CD4-positive, alpha-beta T cell treated with Interleukin-6 for 4 hours (primary cell): ENCODE measurements at places on chromosomes 3 and 15.
A peak's percentile ranks its signal among the peaks of the same experiment; 100 is the strongest.

- no peak for DNase-seq
Observed at GRCh38 chr3:94481226-94481898, 418.5 kb downstream of the NSUN3 start.

DNA sequence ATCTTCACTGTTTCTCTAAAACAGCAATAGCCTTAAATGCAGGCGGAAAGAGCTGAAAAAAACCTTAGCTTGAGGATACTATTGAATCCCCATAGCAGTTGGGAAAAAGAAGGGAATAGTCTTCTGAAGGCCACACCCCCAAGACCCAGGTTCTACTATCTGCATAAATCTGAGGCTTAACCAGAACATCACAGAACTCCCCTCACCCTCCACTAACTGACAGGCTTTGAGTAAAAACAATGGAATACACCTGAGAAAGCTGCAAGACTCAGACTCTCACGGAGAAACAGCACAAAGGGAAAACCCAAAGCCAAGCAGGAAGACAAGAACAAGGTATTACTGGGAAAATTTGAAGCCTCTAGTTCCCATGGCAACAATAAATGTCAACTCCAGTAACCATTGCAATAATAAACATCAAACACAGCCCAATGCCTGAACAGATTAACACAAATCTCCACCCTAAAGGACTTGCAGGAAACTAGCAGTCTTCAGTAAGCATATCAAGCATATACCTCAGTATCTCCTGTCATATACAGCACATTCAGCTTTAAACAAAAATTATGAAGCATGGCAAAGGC is 56.4 kb downstream of the TMCC1 start:
- DNase-seq: no peak

- DNase-seq: peak; percentile 99
Observed at GRCh38 chr3:136752422-136753325, 496 bp upstream of the STAG1 start.

DNA sequence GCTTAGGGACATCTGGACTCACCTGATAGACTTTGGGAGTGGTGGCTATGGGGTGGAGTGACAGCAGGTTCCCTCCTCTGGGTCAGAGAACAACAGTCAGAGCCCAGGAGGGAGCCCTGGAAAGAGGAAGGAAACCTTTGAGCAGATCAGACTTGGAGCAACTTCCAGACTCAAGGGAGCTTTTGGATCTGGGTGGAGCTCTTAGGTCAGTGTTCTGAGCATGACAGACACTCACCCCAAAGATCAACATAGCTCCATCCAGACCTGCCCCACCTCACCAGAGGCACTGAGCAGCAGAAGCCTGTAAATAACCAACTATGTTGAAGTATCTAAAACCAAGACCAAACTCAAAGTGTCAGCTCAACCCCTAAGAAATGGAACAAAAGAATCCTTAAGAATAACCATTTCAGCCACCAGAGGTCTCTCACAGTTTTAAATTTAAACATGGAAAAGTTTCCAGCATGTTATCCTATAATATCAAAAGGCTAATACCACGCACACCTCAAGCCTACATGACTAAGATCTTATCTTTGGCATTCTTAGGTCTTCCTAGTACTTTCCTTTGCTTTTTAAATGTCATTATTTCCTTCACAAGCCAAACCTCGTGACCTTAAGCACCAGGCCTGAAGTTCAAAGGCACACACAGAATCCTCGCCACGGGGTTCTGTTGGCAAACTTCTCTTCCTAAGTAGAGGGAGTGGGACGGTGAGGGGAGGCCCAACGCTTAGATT is 56.4 kb downstream of the UMPS start:
- DNase-seq: no peak

GRCh38 chr3:60226912-60227311 is 1024.3 kb downstream of the FHIT start:
- no peak for DNase-seq

GRCh38 chr3:43366885-43367284 is 80.5 kb downstream of the SNRK start:
- DNase-seq: no peak

- DNase-seq: no peak
Observed at GRCh38 chr3:4996771-4997291, 17.6 kb downstream of the BHLHE40 start.

- DNase-seq: no peak
Observed at GRCh38 chr3:145620002-145620401, 541.0 kb downstream of the PLOD2 start.

DNA sequence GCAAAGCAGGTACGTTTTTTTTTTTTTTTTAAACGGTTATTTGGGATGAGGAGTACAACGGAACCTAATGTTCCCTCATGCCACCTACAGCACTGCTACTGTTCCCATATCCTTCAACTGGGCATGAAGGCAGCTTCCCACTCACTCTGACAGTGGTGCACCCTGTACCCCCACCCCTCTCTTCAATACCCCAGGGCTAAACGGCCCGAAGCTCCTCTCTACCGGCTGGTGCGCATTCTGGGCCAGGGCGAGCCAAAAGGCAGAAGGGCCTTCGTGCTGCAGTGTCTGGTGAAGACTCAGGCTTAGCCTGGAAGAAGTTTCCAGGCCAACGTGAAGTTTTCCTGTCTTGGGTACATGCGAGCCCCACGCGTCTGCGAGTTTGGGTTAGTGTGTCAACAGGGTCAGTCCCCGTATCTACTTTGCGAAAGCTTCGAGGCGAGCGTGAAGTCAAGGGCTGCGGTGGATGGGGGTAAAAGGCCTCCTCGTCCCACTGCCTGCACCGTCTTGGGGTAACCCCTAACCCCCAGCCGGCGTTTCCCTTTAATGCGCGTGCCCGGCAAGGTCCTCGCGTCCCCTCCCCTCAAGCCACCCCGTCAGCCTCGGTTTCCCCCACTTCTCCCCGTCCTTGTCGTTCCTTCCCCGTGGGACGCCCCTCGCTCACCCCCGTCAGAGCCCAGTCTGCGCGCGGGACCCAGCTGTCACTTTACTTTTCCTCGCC is 765 bp upstream of the UBE2E2 start:
- DNase-seq: no peak

DNA sequence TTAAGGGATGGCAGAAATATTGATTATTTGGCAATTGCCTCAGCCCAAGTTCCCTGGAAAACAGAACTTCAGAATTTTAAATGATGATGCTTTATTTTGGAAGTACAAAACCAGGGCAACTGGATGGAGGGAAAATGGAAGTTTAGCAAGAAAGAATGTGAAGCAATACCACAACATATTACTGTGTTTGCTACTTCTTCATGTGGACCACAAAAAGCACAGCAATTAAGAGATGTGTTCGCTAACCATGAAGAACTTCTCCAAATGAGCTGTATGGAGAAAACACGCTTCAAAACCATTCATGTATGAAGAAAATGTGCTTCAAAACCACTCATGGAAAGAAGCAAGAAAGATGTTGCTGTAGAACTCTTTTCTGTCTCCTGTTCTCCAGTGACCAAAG is 64.7 kb upstream of the ARL6 start:
- no peak for DNase-seq

DNA sequence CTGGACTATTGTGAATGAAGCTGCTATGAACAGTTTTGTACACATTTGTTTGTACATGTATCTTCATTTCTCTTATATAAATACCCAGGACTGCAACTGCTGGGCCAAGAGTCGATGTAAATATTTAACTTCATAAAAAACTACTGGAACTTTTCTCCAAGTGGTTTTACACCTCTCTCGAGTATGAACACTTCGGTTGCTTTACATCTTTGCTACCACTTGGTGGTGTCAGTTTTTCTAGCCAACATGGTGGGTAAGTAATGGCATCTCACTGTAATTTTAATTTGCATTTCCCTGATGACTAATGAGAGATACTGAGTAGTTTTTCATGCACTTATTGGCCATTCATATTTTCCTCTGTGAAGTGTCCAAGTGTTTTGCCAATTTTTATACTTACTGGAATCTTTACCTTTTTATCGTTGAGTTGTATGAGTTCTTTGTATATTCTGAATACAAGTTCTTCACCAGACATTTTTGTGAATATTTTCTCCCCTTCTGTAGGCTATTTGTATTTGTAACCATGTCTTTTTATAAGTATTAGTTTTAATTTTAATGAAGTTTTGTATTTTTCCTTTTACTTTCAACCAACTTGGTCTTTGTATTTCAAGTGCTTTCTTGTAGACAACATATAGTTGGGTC is 44.4 kb downstream of the PCOLCE2 start:
- no peak for DNase-seq

DNA sequence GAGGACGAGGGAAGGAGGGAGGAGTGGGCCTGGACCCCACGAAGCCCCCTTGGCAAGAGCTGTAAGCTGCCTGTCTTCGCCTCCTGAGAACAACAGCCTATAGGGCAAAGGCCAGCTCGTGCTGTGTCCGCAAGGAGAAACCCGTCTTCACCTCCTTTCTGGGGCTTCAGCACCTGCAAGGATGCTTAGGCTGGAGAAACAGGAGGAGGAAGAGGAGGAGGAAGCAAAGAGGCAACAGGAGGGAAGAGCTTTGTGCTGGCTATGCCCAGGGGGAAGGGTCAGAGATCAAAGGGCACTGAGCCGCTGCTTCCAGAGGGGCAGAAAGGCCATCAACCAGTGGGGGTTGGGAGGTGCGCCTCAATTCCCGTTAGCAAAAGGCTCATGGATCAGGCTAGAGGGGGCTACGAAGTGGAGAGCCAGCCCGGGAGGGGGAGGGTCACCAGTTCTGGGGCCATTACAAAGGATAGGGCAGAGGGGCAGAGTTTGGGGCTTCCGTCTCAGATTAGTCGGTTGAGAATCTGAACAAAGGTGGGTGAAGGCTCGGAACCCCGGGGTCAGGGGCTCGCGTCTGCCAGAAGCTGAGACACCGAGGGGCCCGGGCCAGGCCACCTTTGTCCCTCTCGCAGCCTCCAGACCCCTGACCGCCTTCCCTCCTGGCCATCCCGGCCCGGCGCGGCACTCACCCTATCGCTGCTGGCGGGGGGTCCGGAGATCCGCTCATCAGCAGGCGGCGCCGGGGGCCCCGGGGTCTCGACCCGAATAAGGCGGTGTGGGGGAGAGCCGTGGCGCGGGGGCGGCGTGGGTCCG is 792 bp downstream of the SHF start:
- no peak for DNase-seq

DNA sequence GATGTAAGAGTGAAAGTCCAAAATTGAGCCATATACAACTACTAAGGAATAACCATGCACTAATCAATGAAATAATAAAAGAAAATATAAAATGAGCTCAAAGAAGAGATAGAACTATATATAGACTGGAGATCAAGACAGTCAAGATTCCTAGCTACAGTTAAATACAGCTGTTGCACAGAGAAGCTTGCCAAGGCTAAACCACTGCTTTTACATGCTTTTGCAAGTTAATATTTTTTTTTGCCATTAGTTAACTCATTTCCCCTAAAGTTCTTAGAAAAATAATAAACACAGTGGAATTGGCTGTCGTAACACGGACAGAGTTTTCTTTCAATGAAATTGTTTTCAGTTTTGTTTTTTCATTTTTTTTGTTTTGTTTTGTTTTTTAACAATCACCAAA is 123.0 kb downstream of the VGLL3 start:
- no peak for DNase-seq

- DNase-seq: no peak
Observed at GRCh38 chr3:190281308-190282051, 40.8 kb downstream of the CLDN1 start.

DNA sequence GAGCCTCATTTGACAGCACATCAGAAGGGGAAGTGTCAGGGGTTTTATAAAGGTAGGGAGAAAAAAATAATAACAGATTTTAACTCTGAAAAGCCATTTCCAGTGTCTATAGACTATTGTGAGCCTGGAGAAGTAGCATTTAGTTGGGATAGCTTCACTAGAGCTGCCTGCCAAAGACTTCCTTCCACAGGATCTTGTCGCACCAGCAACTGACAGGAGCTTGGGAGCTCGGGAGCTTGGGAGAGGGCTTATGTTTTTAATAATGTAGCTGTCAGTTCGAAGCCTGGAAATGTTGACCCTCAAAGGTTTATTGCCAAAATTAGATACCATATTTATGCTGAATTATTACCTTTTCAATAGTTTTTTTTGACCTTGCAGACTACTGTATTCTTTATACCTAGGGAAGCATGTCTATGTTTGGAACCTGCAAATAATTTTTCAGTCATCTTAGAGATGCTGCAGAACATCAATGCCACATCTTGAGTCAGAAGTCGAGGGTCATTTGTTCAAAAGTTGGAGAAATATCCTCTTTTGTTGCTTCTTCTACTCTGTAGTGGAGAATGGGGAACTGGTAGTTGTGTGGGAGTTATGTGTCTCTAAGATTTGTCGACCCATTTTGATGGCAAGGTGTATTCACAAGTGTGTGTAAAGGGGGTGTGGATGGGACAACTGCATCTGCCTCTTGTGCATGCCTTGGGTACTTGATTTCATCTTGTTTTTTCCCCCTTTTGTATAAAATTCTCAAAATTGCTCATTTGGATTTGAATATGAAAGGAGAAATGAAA is 41.7 kb downstream of the ARPP21 start:
- no peak for DNase-seq

GRCh38 chr15:90079619-90080457 is 22.4 kb downstream of the IDH2 start:
- DNase-seq: no peak

GRCh38 chr15:62593681-62594399 is 428.8 kb upstream of the C2CD4B start:
- no peak for DNase-seq

DNA sequence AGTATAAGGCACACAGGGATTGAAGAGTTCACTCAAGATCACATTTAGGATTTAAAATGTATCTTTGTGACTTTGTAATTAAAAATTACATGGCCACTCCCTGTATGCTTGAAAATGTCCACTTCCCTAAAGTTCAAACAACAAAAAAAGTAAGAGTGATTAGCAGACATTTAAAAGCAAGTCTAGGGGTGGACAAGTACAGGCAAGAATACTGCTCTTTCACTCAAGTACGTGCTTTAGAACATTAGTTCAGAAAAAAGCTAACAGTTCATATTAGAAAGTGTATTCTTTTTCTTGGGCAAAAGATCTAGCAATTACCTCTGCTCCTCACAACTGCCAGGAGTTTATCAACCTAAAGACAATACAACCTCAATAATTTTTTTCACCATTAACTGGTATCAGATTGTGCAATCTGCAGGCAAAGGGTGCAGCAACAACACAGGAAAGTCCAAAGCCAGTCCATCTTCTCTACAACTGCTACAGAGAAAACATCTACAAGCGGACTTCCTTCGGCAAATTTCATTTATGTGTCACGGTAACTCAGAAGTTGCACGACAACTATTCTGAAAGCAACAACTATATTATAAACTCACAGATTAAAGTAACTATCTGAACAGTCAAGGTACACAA is 18.1 kb downstream of the CHSY1 start:
- DNase-seq: no peak

DNA sequence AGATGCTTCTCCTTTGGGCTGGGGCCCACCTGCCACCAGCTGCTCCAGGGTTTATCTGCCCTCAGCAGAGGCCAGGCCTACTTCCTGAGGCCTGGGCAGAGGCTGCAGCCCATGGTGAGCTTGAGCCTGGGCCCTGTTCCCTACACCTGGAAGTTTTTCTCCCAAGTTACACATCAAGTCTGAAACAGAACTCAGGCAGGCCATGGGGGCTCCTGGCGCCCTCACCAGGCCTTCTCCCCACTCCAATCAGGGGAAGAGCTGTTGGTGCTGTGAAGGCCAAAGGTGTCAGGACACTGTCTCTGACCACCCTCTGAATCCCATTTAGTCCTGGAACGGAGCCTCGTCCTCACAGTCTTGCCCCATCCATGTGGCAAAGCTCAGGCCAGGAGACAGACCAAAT is 7.3 kb downstream of the VWA5B2 start:
- DNase-seq: no peak
